Jurkat, Clone E6-1 (cell line): ENCODE measurements at places on chromosomes 4 and X.

DNA sequence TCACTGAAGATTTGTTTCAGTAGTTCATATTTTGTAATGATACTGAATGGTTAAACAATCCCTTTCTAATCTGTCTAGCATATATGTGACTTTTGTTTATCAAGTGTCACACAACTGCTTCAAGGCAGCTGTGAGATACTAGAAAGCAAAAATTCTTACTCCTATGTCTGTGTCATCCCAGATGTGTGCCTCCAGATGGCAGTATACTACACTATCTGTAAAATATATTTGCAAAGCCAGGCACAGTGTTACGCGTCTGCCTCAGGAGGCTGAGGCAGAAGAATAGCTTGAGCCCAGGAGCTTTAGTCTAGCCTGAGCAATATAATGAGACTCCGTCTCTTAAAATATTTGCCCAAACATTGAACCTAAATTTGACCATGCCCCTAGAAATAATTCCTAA lies 4.0 kb downstream of the NUDT10 start:
- peak; percentile 23 for DNase-seq

- DNase-seq, result peak; percentile 98
Observed at GRCh38 chr4:186628058-186628711, 72.8 kb upstream of the MTNR1A start.

- no peak for DNase-seq
Observed at GRCh38 chrX:14398725-14399124, 130.6 kb upstream of the GLRA2 start.

- no peak for DNase-seq
Observed at GRCh38 chrX:153984351-153985178, 12.0 kb downstream of the TMEM187 start.

- DNase-seq, result no peak
Observed at GRCh38 chr4:7398788-7399439, 35.8 kb downstream of the PSAPL1 start.

DNA sequence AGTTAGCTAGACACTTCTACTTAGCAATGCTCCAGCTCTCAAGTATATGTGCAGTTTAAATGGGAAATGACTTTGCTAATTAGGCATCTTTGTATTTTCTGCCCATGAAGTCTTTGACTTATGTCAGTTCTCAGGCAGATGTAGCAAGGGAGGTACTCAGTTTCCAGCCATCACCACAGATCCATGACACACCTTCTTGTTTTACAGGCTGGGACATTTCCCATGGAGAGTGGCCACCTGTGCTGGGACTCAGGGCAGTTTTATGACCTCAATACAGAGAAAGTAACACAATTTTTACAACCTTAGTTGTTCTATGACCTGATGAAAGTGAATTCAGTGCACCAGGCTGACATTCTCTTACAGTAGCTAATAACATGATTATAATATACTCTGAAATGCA lies 280.7 kb upstream of the GK2 start:
- DNase-seq, result no peak

DNA sequence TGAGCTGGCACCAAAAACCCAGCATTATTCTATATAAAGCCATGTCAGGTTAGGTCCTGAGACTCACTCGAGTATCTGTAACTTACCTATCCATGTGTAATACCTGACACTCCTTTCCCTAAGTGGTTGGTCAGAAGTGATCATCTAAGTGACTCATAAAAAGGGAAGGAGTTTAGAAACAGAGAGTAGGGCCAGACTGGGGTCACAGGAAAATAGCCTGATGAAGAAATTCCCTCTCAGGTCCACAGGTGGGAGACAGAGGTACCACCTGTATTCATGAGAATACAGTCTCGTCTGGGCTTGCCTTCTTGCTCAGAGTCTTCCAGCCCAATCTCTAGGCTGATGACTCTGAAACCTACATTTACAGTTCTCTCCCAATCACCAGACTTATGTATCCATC lies 161.8 kb upstream of the MAP3K15 start:
- DNase-seq, result no peak

GRCh38 chr4:152672206-152673092 lies 7.3 kb downstream of the TMEM154 start:
- DNase-seq, result no peak

DNA sequence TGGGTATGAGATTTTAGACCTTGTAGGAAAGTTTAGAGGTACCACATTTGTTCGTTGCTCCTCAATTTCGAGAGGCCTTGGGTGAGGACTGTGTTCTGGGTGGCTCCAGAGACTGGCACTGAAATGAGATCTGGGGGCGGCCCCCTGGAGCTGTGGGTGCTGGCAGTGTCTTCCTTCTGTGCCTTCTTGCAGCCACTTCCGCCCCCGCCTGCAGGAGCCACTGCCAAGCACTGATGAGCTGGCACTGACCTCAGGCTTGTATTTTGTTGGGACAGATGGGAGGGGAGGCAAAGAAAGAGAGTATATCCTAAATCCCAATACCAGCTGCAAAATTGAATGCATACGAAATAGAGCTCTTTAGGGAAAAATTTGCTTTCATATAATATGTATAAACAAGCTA lies 64.5 kb upstream of the CLDN34 start:
- DNase-seq, result no peak

GRCh38 chr4:173547889-173548288 lies 17.9 kb upstream of the HAND2 start:
- no peak for DNase-seq

DNA sequence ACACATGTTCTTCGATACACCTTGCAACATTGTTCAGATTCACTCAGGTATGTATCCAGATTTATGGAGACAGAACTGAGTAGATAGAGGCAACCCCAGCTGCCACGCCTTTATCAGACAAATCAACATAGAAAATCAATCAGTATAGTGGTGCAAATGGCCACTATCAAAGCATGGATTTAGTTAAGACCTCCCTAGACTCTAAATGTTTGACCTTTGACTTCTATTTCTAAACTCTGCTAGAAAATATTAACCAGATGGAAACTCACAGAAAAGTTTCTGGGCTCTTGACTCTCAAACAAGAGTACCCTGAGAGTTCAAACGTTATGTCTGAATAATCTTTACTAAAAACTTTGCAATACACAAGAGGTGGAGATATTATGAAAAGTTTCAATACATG lies 411.5 kb downstream of the IQCM start:
- DNase-seq, result no peak

- no peak for DNase-seq
Observed at GRCh38 chr4:76197971-76198410, 15.6 kb downstream of the SCARB2 start.

DNA sequence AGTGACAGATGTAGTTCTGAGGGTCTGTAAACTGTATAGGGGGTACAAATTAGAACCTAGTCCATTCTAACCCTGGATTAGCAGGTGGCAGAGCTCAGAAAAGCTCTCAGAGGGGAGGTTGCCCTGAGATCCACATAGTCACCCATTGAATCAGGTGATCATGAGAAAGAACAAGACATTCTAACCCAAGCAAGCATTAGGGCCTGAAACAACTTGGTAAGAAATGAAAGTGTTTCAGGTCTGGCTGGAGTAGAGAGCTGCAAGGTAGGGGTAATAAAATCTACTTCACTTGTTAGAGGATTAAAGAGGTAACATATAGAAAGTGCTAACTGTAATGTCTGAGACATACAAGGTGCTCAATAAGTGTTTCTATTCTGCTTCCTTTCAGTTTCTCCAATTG lies 8.8 kb upstream of the BMP2K start:
- DNase-seq, result no peak

- DNase-seq, result no peak
Observed at GRCh38 chr4:185536411-185536709, 1.1 kb upstream of the PDLIM3 start.

DNA sequence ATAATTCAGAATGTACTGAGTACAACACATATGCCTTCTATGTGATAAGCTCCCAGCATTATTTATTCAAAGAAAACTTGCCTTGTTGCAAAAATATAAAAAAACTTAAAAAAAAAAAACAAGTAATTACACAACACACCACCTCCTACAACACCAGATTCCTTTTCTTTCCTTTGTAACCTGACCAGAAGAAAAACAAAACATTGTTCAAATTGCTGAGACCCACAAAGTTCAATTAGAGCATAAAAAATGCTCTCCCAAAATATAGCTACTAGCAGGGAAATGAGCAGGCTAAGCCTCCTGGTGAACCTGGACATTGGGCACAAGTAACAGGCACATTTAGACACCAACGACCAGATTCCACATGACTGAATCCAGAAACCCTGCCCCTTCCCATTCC lies 38.3 kb downstream of the MECP2 start:
- no peak for DNase-seq

DNA sequence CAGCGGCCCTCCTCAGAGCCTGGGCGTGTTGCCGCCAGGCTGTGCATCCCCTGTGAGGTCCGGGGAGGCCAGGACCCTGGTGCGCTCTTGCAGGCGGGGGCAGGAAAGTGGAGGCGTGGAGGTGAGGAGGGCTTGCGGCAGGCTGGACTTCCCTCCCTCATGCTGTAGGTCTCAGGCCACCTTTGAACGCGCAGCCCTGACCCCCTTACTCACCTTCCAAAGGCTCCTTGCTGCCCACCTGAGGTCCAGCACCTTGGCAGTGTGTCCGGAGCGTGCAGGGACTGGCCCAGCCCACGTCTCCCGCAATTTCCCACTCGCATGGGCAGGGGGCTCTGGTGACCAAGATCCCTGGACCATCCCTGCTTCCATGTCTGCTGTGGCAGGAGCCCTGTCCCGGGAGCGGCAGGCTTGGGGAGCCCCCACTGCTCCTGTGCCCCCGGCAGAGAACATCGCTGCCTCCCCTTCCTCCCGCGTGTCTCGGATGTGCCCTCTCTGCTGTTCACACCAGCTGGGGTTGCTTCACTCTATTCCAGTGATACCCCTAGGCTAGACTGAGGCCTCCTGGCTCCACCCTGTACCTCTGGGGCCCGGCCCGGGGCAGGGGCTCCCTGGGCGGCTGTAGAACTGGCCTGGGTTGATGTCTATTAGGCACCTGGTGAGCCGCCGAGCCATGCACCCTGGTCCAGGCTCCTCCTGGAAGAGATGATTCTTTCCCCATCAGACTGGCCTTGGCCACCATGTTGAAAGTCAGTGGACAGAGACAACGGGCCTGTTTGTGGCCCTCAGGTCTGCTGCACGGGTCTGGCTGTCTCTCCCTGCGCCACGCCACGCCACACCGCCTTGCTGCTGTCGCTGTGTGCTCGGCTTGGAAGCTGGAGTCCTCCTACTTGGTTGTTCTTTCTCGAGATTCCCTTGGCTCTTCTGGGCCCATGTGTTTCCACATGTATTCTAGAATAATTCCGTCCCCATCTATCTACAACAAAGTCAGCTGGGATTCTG lies 95.4 kb upstream of the ADRA2C start:
- DNase-seq, result no peak

GRCh38 chr4:150229520-150229919 lies 151.3 kb downstream of the DCLK2 start:
- DNase-seq, result no peak

DNA sequence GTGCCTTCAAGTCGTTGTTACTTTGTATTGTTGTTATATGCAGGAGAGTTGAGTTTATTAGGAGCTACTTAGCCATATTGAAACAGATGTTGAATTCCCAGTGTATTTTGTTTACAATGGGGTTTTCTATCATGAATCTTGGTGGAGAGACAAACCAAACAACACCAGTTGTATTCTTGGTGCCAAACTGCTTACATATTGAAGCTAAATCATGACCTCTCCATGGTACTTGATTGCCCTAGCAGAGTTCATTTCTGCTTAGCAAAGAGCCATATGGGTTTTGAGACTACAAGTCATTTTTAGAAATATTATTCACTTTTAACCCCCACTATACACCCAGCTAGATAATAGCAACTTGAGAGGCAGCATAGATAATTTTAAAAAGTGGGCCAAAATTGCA lies 85.4 kb downstream of the ADGRG4 start:
- no peak for DNase-seq

DNA sequence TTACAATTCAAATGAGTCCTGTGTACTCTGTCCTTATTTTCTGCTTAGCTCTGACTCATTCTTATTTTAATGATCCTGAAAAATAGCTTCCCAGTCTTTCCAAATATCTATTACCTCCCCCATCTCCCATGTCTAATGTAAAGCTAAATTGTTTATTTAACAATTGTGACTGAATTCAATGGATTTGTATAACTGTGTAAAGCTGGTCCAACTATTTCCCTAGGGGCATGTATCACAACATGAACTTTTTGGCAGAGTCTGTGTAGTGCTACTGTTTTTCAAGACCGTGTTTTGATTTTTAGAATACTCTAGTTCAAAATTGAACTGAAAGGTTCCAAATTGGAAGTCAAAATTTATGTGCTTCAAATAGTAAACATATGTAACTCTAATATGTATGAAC lies 67.8 kb downstream of the SPCS3 start:
- DNase-seq, result no peak

- DNase-seq, result no peak
Observed at GRCh38 chrX:115949900-115950822, 220.4 kb upstream of the AGTR2 start.

DNA sequence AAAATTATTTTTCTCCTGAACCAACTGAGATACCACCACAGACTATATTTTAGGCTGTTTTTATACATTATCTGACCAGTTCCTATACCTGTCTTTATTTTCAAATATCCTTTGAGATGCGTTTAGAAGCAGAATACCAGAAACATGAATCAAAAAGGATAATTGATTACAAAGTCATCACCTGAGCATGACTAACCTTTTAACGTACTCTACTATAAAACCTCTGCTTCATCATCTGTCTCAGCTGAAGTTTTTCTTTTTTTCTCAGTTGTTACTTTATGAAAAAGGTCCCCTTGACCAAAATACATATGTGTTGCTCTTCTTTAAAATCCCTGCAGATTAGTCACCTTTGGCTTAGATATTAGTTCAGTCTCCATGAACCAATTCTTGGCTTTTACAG lies 109.8 kb downstream of the AMMECR1 start:
- DNase-seq, result no peak

- no peak for DNase-seq
Observed at GRCh38 chr4:94626942-94627341, 130.8 kb upstream of the BMPR1B start.

GRCh38 chr4:110926841-110927400 lies 304.0 kb upstream of the PITX2 start:
- DNase-seq, result no peak

- DNase-seq, result no peak
Observed at GRCh38 chr4:156052116-156052515, 98.5 kb upstream of the CTSO start.

GRCh38 chr4:101695176-101695575 lies 95.4 kb upstream of the BANK1 start:
- DNase-seq, result no peak

DNA sequence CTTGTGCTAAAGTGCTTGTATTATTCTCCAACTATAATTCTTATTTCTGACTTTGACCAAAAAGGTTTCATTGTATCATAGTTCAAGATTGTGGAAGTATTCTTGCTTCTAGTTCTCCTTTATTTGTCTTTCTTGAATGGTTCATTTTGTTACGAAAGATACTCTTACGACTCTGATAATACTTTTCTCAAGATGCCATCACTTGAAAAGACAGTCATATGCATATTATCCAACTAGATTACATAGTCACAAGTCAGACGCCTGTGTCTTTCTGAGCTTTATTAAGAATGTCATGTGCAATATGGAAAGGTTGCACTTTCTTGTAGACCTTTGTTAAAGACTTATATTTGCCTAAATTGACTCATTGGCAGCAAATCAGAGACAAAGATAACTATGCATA lies 71.4 kb upstream of the HPGD start:
- no peak for DNase-seq

GRCh38 chr4:100949350-100949935 lies 397.9 kb downstream of the PPP3CA start:
- DNase-seq, result no peak

GRCh38 chr4:55038176-55038890 lies 87.1 kb downstream of the KDR start:
- no peak for DNase-seq
